ENCODE measurements at places on chromosomes 11 and 22.

DNA sequence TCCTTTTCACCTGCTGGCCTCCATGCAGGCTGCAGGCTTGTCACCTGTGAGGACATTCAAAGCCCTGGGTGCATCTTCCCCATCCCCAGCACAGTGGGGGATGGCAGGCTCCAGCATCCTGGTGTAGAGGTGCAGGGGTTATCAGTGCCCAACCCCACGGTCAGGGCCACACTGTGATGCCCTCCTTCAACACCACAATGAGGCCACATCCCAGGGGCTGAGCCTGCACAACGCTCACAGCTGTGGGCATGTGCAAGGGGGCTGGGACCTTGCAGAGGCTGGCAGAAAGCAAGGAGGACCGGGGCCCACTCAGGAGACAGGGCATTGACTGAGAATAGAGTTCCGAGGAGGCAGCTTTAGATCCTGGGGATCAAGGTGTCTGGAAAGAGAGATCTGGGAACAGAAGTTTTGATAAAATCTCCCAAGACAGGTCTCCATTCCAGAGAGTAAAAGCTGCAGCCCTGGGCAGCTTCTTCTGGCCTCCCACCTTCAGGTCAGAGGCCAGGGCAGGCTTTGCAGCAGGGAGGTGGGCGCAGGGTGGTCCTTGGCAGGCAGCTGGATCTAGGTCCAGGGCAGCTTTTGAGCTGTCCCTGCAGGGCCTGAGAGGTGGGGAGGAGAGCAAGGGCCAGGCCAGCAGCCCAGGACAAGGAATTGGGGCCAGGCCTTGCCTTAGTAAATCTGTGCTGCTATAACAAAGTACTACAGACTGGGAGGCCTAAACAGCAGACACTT is 250.8 kb upstream of the B3GAT1 start:
- no peak for DNase-seq

DNA sequence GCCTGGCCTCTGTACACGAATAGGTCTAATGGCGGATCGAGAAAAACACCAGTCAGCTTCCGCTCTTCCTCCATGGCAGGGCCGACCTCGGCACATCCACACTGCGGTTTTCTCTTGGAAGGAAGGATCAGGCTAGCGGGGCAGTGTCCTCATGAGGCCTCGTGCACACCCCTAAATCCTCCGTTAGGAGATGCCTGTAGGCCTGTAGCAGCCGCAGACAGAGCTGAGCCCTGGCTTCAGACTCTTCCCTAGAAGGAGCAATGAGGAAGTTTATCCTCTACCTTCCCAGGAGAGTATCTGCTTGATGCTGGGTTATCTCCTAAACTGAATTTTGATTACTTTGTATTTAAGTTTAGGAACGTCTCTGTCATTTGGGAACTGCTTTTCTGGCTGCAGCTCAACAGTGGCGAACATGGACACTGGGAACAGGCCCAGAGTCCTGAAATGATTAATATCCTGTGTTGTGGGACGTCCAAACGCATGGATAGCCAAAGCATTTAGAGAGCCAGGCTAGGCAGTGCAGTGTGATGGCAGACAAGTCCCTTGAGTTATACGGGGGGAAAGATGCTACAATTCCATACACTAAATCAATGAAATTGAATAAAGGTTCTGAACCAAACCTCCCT is 16.5 kb upstream of the BMAL1 start:
- no peak for DNase-seq

GRCh38 chr11:80698637-80699036 is 1257.8 kb upstream of the TENM4 start:
- no peak for DNase-seq

- no peak for DNase-seq
Measured at GRCh38 chr22:45503050-45503815, 550 bp downstream of the FBLN1 start.

- DNase-seq = no peak
Measured at GRCh38 chr11:31768749-31769640, 42.1 kb downstream of the PAX6 start.

GRCh38 chr11:122791411-122791810 is 46.9 kb upstream of the CRTAM start:
- no peak for DNase-seq

DNA sequence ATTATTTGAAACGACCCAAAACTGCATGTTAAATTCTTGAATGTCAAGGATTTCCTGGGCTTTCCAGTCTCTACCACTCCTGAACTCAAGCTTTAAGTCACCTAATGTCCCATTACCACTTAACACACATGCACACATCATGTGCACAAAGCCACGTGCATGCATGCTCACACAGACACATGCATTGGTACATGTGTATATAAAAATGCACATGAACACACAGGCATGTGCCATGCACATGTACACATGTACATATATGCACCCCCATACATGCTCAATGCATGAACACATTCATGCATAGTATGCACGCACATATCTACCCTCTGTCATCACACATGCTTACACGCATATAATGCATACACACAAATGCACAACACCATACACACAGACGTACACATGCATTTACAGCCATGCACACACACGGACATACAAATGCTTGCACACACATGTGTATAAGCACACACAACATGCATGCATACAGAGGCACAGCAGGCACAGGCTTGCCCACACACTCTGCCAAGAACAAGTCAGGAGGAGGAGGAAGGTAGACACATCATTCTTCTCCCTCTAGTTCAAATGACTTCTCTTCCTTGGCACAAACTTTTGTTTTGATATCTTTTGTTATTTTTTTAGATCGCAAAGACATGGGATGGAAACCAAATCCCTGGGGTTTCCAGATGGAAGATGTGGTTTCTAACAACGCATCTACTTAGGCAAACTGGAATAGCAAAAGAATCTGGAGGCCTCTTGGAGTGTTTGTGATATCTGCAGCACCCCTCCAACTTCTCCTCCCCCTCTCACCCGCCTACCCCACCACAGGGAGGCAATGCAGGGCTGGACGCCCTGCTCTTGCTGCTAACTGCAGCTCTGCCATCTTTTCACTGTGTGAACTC is 24.6 kb downstream of the RASD2 start:
- no peak for DNase-seq

DNA sequence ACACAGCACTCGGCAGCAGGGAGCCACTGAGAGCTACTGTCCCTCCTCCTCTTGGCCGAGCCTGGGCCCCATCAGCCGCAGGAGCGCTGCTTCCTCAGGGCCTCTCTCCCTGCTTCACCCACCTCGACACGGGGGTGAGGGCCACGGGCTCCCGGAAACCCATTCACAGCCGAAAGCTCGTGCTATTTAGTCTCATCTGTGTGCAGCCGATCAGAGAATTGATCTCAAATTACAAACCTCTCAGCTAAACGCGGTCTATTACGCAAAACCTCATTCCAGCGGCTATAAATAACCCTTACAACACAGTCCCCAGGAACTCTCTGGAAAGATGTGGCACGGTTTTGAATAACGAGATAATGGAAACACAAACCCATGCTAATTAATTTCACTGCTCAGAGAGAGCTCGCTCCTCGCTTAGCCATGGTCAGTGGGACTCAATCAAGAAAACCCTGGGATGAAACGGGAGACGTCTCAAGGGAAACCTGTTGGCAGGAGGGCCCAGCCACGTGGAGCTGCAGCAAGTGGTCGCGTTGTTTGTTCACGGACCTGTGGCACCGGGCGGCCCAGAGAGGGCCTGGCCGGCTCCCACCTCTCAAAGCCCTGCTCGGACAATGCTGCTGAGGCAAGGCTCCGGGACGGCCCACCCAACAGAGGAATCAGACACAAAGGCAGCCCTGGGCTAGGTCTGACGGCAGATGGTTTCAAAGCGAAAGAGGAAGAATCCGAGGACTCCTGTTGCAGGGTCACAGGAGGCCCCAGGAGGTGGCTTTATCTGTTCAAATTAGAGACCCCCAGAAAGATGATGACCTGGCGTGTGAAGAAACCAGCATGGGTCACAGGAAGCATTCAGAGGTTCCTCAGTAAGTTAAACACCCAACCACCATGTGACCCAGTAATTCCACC is 210.5 kb downstream of the CTTN start:
- DNase-seq = no peak

GRCh38 chr22:37633089-37633624 is 6.3 kb upstream of the SH3BP1 start:
- peak; percentile 81 for DNase-seq

DNA sequence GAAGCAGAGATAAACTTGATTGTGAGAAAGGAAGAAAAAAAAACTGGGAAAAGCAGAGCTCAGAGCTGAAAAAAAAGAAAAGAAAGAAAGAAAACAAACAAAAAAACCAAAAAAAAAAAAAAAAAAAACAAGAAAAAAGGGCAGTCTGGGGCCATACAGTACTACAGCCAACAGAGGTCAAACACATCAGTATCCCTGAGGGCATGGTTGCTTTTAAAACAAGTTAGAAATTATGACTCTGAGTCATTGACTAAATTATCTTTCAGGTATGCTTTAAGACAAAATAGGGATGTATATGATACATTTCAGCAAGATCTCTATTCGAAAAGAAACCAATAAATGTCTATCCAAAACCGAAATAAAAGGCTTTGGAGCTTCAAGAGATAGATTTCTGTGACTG is 37.1 kb upstream of the TLCD5 start:
- DNase-seq = no peak

- DNase-seq = no peak
Measured at GRCh38 chr11:93858121-93858775, 7.8 kb upstream of the VSTM5 start.

GRCh38 chr11:115396533-115396932 is 107.7 kb downstream of the CADM1 start:
- no peak for DNase-seq

DNA sequence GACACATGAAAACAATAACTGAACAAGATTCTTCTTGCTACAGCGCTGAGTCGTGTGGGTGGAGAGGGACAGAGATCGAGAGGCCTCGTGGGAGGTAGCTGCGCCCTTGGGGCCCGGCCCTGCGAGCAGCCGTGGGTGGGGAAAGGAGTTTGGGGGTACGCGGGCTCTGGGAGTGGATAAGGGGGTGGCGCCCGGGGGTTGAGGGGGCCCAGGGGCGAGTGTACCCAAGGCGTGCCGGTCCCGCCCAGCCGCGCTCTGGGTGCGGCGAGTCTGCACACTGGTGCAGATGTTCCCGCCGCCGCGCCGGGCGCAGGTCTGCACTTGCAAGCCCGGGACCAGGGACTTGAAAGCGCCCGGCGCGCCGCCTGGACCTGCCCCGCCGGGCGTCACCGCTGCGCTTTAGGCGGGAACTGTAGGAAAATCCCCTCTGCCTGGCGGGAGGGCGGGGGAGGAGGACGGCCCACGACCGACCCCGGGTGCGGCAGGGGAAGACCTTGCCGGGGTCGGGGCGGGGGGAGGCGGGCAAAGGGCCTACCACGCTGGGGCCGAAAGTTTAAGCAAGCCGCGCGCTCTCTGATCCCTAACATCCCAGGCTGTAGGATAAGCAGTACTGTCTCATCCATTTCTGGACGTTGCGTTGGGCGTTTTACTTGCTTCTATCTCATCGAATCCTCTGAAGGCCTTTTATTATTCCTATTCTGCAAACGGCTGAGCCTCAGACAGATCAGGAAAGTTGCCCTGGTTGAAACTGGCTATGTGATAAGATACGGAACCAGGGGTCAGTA is 1.4 kb upstream of the KREMEN1 start:
- no peak for DNase-seq

DNA sequence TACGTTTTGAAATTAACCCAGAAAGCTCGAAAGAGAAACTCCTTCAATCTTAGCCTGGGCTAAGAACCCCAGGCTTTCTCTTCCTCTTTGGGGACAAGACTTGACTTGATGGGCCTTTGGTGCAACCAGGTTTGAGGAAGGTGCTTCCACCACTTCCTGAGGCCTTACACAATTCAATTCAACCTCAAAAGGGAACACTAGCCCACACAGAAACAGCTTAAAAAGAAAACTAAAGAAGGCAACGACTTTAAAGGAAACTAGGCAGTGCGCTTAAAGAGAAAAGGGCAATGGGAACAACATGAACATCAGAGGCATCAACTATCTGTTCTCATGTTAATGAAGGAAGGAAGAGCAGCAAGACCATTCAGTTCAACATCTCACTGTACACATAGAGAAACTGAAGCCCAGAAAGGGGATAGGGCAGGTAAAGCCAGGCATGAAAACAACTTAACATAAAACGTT is 24.8 kb downstream of the PAK1 start:
- no peak for DNase-seq

DNA sequence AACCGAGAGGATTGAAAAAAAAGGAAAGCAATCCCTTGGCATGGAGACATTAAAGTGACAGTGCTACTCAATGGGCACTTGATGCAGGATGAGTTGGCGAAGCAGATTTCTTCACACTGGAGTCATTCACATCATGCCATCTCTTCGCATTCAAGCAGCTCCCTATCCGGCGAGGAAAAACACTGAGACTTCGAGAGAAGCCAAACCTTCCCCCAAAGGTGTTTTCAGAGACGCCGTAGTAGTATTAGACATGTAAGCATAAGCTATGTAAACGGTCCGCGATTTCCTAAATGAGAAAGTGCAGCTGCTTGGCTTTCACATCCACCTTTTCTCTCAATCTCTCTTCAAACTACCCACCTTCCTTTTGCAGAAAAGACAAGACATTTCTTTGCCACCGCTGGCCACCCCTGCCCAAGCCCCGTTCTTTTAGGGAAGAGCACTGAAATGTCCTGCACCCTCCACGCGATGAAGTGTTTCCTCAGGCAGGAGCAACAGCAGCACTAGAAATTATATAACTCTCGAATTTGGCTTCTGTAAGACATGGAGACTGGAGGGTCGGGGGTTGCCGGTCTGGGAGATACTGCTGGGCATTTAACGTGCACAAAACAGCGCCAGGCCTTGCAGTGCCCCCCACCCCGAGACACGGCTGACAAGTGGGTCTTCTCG is at the start of gene DLG2:
TSS of gene DLG2 (minus strand) at position 13 of the 666 bp plus-strand sequence.
- no peak for DNase-seq

- DNase-seq = no peak
Measured at GRCh38 chr11:59669611-59670009, 773 bp upstream of the PATL1 start.

DNA sequence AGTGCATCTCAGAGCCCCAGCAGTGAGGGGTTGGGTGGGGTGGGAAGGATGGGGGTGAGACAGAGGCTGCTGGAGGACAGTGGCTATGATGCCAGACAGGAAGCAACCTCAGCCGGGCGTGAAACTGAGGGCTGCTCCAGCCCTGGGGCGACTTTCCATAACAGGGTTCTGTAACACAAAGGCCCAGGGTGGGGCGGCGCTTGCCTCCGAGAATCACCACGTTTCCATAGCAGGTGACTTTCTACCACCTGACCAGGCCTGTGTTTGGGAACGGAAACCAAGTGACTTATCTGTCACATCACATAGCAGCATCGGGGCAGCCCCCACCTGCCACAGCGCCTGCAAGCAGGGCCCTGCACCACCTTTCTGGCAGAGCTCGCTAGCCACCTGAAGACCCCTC is 85.8 kb downstream of the TRMU start:
- DNase-seq = peak; percentile 22

DNA sequence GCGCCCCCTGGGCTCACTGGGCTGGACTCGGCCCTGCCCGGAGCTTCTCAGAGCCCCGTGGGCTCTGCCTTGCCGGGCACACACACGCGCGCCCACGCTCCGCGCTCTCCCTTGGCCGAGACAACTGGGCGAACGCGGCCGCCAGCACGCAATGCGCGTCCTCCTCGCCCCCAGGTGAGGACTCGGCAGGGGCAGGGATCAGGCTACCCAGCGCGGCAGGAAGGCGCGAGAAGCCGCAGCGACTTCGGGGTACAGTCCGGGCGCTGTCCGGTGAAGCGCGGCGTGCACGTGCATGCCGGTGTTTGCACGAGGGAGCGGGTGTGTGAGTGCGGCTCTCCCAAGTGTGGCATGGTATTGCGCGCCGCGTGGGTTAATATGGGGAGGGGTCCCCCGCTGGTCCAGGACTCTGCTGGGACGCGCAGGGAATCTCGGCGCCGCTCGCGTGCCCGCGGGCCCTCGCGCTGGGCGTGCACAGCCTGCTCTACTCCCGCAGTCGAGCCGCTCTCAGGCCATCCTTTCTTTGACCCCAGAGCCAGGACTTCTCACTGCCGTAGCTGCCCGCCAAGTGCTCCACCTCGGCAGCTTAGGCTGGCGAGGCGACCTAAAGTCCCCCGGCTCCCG is 5.4 kb downstream of the WNT7B start:
- DNase-seq = no peak

All from GM18507 (cell line).